NCI-H146 (cell line): ENCODE measurements at places on chromosomes 2 and 18.

- DNase-seq: peak; percentile 21
Measured at GRCh38 chr18:73852789-73853549, 294.7 kb downstream of the FBXO15 start.

- no peak for DNase-seq
Measured at GRCh38 chr2:19361325-19361990, 3.0 kb upstream of the OSR1 start.

GRCh38 chr2:147420517-147420916 is 424.3 kb upstream of the ACVR2A start:
- no peak for DNase-seq

DNA sequence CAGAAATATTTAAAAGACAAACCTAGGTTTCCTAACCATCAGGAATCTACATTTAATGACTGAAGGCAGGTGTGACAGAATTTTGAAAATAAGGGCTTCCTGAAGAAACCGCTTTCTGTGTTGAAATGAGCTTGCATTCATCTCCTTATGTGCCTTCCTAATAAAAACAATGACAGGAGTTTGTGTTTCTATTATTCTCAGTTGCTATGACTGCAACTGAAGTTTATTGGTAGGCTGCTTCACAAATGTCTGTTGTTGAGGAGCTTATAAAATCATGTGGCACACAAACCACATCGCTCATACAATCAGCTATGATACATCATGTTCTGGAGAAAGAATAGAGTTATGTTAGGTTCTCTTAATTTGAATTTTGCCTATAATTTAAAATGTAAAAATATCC is 362.7 kb upstream of the SLC8A1 start:
- no peak for DNase-seq

- DNase-seq: no peak
Measured at GRCh38 chr18:38670486-38670885, 1104.9 kb upstream of the CELF4 start.

GRCh38 chr2:165594231-165594934 is 124.9 kb downstream of the CSRNP3 start:
- no peak for DNase-seq

- DNase-seq: no peak
Measured at GRCh38 chr2:135182190-135182589, 130.1 kb downstream of the RAB3GAP1 start.

GRCh38 chr2:104758199-104758620 is 95.7 kb upstream of the POU3F3 start:
- no peak for DNase-seq

DNA sequence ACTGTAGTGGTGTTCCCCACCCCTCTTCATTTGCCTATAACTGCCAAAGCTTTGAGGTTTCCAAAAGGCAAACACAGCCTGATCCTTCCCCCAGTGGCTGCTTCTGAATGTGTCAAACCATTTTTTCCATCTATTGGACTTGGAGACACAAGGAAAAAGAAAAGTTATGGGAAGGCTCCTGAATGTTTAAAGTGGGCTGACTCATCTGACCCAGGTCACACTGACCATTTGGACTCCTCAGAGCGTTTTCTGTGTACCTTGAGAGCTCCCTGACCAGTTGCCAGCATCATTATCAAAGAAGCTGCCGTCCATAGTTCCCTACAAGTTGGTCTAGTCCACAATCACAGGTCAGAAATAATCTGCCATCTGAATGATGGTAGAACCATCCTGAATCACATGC is 123.4 kb upstream of the COL3A1 start:
- DNase-seq: no peak

DNA sequence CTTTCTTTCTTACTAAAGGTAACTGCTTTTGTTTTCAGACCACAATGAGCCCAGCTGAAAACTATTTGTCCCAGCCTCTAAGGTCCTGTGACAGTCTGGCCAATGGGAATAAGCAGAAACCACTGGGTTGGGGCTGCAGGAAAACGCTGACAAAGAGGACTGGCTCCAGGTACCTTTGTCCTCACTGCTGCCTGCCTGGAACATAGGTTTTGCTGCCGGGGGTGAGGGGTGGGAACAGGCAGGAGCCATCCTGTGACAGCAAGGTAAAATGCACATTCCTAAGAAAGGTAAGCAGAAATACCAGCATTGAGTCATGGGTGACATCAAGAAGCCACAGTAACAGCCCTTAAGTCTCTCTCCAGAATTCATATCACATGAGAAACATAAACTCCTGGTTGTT is 21.6 kb downstream of the PTPN2 start:
- no peak for DNase-seq

- DNase-seq: no peak
Measured at GRCh38 chr18:10252494-10252893, 201.9 kb upstream of the APCDD1 start.

- DNase-seq: no peak
Measured at GRCh38 chr18:49566217-49566770, 4.4 kb downstream of the LIPG start.

- DNase-seq: peak; percentile 48
Measured at GRCh38 chr18:49608366-49609255, 46.8 kb downstream of the LIPG start.

DNA sequence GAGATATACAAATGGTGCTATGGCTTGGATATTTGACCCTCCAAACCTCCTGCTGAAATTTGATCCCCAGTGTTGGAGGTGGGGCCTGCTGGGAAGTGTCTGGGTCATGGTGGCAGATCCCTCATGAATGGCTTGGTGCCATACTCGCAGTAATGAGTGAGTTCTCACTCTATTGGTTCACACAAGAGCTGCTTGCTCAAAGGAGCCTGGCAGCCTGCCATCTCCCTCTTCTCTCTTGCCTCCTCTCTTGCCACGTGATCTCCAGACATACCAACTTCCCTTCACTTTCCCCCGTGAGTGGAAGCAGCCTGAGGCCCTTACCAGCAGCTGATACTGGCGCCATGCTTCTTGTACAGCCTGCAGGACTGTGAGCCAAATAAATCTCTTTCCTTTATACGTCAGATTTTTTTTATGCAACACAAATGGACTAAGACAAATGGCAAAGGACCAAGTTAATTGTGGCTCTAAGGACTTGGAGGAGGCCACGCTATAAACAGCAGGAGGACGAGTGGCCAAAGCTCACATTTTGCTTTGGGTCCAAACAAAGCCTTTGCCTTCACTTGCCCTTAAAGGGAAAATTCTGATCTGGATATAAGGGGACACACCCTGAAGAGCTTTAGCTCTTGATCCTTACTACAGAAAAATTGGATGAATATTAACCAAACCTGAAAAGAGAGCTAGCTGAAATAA is 214.7 kb downstream of the SS18 start:
- no peak for DNase-seq

DNA sequence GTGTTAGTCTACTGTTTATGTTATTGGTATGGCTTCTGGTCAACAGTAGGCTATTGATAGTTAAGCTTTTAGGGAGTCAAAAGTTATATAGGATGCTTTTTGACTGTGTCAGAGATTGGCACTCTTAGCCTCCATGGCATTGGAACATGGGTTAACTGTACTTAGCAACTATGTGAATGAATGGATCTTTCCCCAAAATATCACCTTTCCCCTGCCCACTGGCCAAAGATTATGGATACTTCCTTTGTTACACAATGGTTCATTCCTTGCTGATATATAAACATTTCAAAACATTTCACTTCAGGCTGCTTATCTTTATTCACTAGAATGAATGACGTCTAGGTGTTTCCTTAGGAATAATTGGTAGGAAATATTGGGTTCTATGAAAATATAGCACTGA is 62.1 kb upstream of the DOCK10 start:
- DNase-seq: no peak

DNA sequence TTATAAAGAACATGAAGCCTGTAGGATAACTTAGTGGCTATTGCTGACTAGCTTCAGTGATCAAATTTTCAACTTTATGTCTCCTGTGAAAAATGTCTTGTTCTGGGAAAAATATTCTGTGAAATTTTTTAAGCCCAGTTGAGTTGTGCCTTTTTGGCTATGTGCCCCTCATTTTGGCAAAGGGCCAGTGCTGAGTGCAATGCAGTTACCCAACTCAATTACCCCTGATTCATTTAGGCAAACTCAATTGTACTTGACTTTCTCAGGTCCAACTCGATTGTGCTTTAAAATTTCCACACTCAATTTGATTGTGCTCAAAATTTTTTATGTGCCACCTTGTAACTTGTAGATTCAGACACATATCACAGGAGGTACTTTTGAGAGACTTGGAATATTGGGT is 548.8 kb upstream of the NRP2 start:
- no peak for DNase-seq

- no peak for DNase-seq
Measured at GRCh38 chr2:233446606-233447305, 92.5 kb downstream of the DGKD start.

GRCh38 chr2:179768765-179769164 is 92.6 kb downstream of the ZNF385B start:
- DNase-seq: no peak

DNA sequence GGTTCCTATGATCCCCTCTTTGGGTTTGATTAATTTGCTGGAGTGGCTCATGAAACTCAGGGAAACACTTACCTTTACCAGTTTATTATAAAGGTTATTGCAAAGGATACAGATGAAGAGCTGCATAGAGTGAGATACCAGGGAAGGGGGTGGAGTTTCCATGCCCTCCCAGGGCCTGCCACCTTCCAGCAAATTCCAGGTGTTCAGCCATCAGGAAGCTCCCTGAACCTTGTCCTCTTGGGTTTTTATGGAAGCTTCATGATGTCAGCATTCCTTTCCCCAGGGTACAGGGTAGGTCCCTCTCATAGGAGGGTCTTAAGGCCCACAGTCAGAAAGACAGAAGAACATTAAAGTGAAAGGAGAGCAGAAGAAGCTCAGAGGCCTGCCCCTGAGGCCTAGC is 123.9 kb upstream of the DCC start:
- no peak for DNase-seq

GRCh38 chr2:127707890-127708648 is 6.8 kb downstream of the SFT2D3 start:
- no peak for DNase-seq

- DNase-seq: no peak
Measured at GRCh38 chr2:42013409-42013808, 34.4 kb upstream of the PKDCC start.

GRCh38 chr2:186637497-186637800 is 47.6 kb downstream of the ITGAV start:
- no peak for DNase-seq

DNA sequence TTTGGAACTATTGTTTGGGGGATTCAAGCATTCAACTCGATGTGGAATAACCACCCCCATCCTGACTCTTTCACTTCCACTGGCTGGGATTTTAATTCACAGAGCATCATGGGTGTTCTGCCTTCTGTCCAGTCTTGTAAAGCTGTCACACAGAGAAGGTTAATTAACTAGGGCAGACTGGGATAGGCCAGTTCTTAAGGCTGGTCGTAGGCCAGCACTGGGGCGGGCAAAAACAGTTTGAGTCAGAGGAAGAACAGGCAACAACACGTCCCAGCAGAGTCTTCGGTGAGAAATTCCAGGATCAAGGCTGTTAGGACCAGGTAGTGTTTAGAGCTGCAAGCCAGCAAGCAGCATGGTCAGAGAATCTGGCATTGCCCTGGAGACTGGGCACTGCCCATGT is 4.0 kb upstream of the RNF152 start:
- no peak for DNase-seq

DNA sequence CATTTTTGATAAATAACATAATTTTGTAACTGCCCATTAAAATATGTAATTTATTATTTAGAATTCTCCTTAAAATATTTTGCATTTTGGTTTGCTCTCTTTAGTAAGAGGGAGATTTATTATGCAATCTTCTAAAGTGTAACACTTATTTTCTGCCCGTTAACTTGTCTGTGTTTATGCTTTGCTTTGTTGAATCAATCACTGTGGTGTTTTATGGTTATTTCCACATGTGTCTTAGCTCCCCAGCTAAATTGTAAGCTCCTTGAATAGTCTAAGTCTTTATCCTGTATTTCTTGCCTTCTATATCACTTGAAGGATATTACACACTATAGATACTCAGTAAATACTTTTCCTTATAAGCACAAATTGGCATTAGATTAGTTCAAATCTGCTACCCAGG is 166.6 kb upstream of the SPRED2 start:
- DNase-seq: no peak

DNA sequence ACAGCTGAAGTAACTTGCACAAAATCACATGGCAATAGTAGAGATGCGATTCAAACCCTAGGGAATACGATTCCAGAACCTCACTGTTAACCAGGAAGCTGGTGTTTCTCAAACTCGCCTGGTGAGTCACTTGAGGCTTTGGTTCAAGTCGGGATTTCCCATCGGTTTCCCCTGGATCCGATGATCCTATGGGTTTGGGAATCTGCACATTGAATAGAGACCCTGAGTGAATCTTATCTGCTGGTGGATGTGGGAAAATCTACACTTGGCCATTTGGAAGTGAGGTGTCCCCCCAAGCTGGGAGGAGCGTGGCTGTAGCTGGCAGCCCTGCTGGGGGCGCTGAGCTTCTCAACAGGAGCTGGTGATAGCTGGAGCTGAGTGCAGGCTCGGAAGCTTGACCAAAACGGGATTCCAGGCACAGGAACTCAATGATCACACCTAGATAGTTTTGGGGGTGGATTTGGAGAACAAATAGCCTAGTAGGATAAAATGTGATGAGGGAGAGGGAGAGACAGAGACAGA is 135.4 kb downstream of the PRKCE start:
- no peak for DNase-seq

- no peak for DNase-seq
Measured at GRCh38 chr2:199833525-199833924, 17.5 kb downstream of the FTCDNL1 start.

DNA sequence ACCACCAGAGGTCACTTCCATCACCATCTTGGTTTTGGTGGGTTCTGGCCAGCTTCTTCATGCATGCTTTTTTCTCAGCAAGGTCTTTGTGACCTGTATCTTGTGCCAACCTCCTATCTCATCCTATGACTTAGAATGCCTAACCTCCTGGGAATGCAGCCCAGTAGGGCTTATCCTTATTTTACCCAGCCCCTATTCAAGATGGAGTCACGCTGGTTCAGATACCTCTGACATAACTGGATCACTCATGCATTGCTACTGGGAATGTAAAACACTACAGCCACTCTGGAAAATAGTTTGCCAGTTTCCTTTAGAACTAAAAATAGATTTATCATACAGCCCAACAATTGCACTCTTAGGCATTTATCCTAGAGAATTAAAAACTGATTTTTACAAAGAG is 219.2 kb downstream of the IRS1 start:
- no peak for DNase-seq

- peak; percentile 71 for DNase-seq
Measured at GRCh38 chr2:158776231-158776630, 18.9 kb upstream of the DAPL1 start.

DNA sequence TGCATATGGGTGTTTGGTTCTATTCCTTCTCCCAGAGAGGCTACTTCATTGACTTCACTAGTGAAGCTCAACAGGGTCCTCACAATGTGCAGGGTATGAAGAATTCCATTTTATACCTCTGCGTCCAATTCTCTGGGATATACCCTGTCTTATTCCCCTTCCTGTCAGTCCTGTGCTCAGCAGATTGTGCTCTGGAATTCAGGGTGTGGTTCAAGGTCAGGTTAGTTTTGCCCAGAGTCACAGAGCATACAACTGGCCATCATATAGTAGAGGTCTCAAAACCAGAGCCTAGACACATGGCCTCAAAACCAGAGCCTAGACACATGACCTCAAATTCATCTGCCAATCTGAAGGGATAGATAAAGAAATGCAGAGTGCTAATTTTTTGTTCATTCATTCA is 38.8 kb upstream of the VIT start:
- DNase-seq: no peak

- DNase-seq: no peak
Measured at GRCh38 chr2:136058262-136058661, 59.7 kb downstream of the CXCR4 start.
